ENCODE measurements at places on chromosomes 16 and 17.

GRCh38 chr17:79332011-79332554, 257.5 kb downstream of the ENGASE start:
- no peak for DNase-seq

DNA sequence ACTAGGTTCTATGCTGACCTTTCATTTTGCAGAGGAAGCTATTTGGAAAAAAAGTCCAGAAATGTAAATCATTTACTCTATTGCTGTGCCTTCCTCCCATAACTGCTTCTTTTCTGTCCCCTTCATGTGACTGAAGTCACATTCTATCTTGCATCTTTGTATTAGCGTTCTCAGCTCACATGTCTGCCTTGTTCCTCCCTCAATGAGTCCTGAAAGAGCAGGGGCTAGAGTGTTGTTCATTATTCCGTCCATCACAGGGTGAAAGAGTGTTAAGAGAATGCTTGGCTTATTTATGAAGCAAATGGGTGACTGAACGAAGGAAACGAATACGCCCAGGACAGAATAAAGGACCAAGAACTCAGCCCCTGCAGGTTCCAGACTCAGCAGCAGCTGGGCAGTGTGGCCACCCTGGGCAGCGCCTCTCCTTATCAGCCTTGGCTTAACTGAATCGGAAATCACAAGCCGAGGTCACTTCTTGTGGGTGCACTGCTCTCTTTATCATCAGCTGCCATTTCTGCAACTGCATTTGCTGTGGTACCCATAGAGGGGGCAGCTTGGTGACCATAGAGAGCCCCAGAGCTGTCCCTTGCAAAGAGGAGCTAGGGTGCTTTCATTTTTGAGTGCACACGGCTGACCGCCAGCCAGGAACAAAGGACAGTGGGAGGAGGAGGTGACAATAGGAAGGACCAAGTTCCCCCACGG, 1.8 kb upstream of the PIK3R6 start:
- DNase-seq: no peak

GRCh38 chr16:69293401-69293800, 17.7 kb upstream of the VPS4A start:
- DNase-seq: no peak

DNA sequence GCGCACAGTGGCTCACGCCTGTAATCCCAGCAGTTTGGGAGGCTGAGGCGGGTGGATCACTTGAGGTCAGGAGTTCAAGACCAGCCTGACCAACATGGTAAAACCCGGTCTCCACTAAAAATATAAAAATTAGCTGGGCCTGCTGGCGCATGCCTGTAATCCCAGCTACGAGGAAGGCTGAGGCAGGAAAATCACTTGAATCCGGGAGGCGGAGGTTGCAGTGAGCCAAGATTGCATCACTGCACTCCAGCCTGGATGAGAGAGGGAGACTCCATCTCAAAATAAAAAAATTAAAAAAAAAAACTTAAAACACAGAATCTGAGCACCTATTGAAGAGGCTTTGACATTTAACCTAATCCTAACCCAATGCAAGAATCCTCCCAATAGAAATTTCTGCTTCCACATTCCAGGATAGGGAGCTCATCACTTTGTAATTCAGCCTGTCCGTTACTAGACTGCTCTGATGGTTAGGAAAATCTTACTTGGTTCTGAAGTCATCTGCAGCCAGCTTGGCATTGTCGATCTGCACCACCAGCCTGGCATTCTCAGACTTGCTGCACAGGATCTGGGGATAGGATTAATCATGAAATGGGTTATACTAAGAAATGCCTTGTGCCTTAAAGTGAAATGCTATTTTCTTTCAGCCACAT, 2.1 kb downstream of the KRT33B start:
- DNase-seq: peak; percentile 73

DNA sequence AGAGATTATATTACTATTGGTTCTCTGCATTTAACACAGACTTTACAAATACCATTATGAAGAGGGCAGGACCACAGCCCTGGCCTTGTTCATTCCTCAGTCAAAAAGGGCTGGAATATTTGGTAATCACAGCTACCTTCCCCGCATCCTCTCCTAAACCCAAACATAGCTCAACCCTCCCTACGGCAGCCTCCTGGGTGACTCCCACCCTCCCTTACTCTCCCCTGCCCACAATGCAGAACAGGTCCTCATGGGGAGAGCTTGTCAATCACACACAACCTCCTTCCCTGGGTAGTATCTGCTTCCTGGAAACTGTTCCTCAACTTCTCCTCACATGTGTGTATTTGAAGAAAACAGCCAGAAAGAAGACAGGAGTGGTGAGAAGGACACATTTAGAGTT, 224.2 kb downstream of the C16orf78 start:
- no peak for DNase-seq

DNA sequence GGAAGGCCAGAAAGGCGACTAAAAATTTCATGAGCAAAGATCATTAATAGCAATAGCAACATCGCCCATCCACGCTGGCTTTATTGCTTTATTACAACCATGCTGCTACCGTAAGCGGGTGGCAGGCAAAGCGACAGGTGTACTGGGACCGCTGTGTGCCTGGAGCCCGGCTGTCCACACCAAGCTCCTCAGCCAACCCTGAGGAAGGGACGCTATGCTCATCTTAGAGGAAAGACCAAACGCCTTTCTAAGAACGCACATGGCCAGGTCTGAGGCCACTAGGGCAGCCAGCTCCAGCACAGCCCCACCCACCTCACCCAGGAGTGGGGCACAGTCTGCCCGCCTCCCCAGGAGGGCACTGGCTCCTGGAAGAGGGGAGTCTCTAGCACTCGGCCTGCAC, 28.0 kb downstream of the PEMT start:
- no peak for DNase-seq

GRCh38 chr16:14186795-14187221, 115.7 kb downstream of the MRTFB start:
- DNase-seq: peak; percentile 10

- DNase-seq: no peak
These were observed 74.9 kb downstream of the DYNLRB2 start for GRCh38 chr16:80615735-80616134.

DNA sequence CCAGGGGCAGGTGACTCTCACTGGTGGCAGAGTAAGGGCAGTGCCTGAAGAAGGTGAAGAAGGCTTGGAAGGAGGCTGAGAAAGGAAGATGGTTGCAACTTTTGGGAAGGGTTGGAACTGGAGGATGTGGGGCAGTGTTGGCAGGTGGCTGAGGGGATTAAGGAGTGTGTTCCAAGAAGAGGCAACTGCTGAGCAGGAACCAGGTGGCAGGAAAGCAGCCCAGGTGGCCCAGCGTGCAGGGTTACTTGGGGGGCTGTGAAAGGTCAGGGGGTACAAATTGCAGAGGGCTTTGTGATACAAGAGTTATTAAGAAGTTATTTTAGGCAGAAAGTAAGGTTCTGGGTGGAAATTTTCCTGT, 28.6 kb downstream of the WSCD1 start:
- DNase-seq: no peak

- DNase-seq: peak; percentile 90
These were observed 63.1 kb downstream of the STX8 start for GRCh38 chr17:9512323-9513168.

- no peak for DNase-seq
These were observed at the start of gene C17orf113 for GRCh38 chr17:42050393-42051012. Gene C17orf113 (minus strand): TSS chr17:42050601. CDS start chr17:42043376, 7,225 bp downstream.

GRCh38 chr16:66127459-66128370, 238.8 kb upstream of the CDH5 start:
- peak; percentile 26 for DNase-seq

- no peak for DNase-seq
These were observed 55.0 kb upstream of the CBFA2T3 start for GRCh38 chr16:89031715-89032659.

- no peak for DNase-seq
These were observed 35.5 kb upstream of the NOL11 start for GRCh38 chr17:67682196-67682595.

DNA sequence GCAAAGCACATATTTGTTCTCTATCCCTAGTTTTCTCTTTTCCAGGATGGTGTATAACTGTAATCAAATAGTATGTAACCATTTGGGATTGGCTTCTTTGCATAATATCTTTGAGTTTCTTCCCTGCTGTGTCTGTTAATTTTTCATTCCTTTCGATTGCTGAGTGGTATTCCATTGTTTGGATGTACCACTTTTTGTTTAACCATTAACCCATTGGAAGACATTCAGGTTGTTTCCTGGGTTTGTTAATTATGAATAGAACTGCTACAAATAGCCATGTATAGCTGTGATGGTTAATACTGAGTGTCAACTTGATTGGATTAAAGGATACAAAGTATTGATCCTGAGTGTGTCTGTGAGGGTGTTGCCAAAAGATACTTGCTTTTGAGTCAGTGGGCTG, 4.6 kb upstream of the SLFN13 start:
- no peak for DNase-seq

- no peak for DNase-seq
These were observed 104.2 kb downstream of the ADCY9 start for GRCh38 chr16:4011940-4012629.

DNA sequence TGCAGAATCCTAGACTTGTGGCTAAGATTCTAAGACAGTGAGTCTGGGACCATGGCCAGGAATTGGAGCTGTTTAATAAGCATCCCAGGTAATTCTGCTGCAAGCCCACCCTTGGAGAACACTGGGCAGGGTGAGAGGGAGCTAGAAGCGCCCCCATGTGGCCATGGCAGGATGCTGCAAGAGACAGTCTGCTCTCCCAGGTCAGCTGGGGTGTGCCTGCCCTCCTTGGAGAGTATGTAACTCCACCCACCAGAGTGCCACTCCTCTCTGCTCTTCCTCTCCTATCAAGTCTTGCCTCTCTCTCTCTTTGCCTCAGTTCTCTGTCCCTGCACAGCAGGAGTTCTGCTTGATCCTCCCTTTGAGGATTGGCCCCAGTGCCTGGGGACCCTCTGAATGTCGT, 14.9 kb downstream of the RCVRN start:
- DNase-seq: peak; percentile 19

- peak; percentile 65 for DNase-seq
These were observed 1.6 kb downstream of the HOXB2 start for GRCh38 chr17:48543107-48543853.

GRCh38 chr17:74443516-74444296, 11.8 kb downstream of the GPRC5C start:
- DNase-seq: no peak

- peak; percentile 77 for DNase-seq
These were observed 57.9 kb upstream of the SLC12A3 start for GRCh38 chr16:56807011-56807675.

- DNase-seq: no peak
These were observed 68.1 kb downstream of the NDEL1 start for GRCh38 chr17:8503807-8504206.

GRCh38 chr16:56469748-56470147, 18.4 kb downstream of the OGFOD1 start:
- DNase-seq: no peak

- DNase-seq: no peak
These were observed 33.7 kb upstream of the HSBP1 start for GRCh38 chr16:83774066-83774465.

DNA sequence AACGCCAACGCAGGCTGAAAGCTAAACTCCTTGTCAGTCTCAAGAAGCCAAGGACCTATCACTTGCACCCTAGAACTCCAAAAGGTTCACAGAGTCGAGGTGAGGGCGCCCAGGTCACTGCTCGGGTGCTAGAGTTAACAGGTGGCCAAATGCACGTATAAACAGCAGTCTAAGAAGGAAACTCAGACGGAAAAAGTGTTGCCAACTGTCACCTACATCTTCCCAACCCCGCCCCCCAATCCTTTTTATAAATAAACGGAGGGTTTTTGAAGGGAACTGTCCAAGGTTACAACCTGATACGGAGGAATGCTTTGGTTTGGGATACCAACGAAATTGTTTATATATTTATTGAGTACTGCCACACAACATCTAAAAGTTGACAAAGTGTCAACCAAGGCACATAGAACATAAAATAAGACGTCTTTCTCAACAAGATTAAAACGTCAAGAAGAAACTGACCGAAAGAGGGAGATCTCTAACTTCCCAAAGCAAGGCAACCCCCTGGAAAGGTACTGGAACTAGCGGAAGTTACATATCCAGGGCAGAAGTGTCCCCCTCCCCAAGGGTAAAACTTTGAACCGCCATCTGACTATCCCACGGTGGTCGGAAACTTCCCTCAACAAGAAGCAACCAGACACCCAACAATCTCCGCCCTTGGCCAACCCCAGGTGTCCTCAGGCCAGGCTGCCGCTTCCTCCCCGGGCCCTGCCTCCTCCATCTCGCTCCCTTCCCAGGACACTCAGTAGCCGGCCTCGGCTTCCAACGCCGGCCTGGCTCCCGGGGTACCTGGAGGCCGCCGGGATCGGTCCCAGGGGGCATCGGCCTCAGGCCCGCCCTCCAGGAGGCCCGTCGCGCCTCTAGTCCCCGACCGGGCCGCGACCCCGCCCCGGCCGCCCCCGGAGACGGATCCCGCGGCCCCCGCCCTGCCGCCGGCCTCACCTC, 982 bp downstream of the SPAG9 start:
- peak; percentile 37 for DNase-seq
